ENCODE measurements at places on chromosomes 11 and 22.
A peak's percentile ranks its signal among the peaks of the same experiment; 100 is the strongest.

GRCh38 chr22:45468872-45469271, 33.8 kb upstream of the FBLN1 start:
- no peak for DNase-seq

GRCh38 chr11:472816-473215, 22.7 kb downstream of the PTDSS2 start:
- no peak for DNase-seq

DNA sequence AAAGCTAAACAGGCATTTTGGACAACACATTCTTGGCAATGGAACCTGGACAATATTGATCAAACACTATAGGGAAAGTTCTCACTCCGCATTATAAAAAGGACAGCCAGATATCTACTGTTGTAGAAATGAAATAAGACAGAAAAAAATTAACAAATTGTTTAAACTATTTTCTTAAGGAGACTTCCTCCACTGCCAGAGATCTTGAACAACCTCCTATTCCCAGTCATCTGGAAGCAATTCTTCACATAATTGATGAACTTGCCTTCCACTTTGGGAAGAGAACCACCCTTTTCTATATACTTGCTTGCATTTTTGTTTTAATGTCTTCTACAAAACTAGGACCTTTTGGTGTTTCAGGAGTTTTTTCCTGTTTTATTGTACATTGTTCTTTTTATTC, 216.1 kb downstream of the CASP12 start:
- DNase-seq = no peak

GRCh38 chr11:64086258-64087123, 50.8 kb downstream of the FLRT1 start:
- no peak for DNase-seq

- no peak for DNase-seq
These were observed at the start of gene IFITM5 for GRCh38 chr11:299081-299891. IFITM5 (minus strand) TSS chr11:299526; CDS start chr11:299490, 36 bp downstream.

DNA sequence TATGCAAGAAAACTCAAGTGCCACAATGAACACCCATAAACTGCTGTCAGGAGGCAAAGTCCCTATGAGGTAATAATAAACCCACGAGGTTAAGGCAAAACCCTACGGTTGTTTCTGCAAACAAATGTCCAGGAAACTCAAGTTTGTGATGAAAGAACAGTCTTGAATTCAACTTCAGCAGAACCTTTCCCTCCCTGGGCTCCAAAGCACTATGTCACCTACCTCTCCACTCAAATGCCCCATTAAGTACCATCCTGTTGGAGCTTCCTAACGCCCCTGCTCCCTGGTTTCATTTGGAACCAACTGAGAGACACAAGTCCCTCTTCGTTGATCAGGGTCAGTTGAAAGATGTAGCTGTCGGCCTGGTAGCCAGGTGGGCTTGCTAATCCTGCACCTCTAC, 2.6 kb upstream of the C11orf91 start:
- DNase-seq = no peak

DNA sequence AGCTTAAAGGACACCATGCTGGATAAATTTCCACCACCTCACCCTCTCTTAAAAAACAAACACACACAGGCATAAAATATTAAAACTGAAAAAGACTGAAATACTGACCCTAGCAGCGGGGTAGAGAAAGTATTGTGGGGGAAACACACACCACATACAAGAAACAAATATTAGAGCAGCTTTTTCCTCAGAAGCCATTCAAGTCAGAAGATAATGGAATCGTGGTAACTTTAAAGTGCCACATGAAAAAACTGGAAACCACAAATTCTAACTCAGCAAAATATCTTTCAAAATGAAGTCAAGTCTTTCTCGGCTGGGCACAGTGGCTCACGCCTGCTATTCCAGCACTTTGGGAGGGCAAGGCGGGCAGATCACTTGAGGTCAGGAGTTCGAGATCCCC, 223.2 kb downstream of the DYNC2H1 start:
- no peak for DNase-seq

DNA sequence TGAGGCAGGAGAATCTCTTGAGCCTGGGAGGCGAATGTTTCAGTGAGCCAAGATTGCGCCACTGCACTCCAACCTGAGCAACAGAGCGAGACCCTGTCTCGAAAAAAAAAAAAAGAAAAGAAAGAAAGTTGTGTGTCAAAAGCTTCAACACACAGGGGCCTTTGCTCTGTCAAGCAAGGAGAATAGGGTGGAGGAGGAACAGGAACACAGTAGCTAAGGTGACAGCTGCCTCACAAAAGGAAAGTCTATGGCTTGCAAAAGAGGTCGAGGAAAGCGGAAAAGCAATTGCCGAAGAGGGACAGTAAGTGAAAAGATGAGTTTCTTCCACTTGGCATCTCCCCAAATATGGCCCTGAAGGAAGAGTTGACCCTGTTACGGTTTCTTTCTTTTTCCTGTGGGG, 26.5 kb upstream of the TMA7B start:
- no peak for DNase-seq

DNA sequence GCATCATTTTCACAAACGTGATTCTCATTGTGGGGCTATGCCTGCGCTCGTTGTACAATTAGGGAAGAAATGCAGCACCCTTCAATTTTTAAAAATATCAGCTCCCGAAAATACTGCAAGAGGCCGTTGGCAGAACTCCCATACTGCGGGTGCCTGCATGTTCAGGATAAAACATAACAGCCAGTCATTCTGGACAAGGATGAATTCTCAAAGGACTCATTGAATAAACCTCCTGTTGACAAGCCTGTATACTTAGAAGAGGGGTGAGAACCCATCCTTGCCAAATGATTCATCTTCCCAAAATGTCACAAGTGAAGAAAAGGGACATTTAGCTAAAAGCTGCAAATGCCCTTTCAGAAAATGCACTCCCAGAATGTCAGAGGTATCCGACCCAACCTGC, 141.9 kb downstream of the CSNK2A3 start:
- DNase-seq = no peak

DNA sequence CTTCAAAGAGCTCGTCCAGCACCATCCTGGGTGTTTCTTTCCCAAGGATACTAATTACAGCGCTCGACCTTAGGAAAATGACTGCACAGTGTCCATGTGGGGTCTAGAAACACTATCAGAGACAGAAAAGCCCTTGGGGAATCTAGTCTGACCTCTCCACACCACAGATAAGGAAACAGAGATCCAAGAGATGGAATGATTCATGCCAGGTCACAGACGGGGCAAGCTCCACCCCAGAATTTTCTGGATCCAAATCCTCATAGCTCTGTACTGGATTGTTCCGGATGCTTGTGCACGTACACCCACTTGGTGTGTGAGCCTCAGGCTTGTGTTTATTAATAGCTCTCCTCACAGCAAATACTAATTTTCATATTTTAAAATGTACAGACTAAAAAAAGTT, 11.3 kb downstream of the ABTB2 start:
- no peak for DNase-seq

GRCh38 chr22:21032037-21032867, at the start of gene SLC7A4:
SLC7A4 (minus strand) TSS chr22:21032561; CDS start chr22:21031812, 749 bp downstream.
- DNase-seq = no peak

- DNase-seq = no peak
These were observed 39.2 kb downstream of the USP35 start for GRCh38 chr11:78227921-78228320.

- DNase-seq = peak; percentile 24
These were observed 32.2 kb downstream of the CYTH4 start for GRCh38 chr22:37314315-37315074.

- no peak for DNase-seq
These were observed 7.8 kb downstream of the PIM3 start for GRCh38 chr22:49968313-49968830.

GRCh38 chr22:32354360-32355351, 3.0 kb upstream of the RFPL3 start:
- DNase-seq = no peak

DNA sequence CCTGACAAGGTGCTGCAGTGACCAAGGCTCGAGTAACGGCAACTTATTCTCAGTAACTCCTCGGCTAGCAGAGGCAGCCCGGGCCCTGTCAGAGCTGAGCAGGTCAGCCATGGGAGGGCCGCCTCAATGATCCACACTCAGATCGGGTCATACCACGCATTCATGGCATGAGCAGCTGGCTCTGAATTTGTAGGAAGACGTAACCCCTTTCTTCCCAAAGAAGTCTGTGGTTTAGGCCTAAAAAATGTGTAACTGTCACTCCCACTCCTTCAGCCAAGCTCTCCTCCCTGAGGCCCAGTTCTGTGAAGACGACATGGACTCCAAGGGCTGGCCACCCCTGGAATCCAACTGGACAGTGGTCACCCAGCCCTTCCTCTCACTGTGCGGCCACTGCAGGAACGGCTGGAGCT, 30.0 kb downstream of the PPP2R1B start:
- no peak for DNase-seq

- DNase-seq = no peak
These were observed 211.1 kb downstream of the BRD1 start for GRCh38 chr22:49616356-49617231.
